ENCODE measurements at places on chromosomes 5 and 9.
A peak's percentile ranks its signal among the peaks of the same experiment; 100 is the strongest.

GRCh38 chr9:132077881-132078698 lies 1.6 kb downstream of the MED27 start:
- peak; percentile 31 for DNase-seq

- DNase-seq = no peak
Observed at GRCh38 chr9:38018241-38018957, 50.6 kb downstream of the SHB start.

DNA sequence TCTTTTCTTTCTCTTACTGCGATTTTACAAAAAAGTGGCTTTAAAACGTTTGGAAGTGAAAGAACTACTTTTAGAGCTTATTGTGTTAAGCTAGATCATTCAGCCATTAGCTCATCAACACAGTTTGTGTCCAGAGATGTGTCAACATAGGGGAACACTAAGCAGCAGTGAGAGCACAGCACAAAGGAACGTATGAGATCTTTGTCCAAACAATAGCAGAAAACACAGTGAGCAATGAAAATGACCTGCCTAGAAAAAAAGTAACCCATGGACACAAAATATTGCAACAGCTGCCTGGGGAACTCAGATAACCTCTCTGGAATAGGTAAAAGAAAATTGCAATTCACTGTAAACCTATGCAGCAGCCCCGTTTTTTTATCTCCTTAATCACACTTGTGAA lies 372.5 kb downstream of the ARHGEF28 start:
- no peak for DNase-seq

- DNase-seq = no peak
Observed at GRCh38 chr9:2260417-2261306, 245.5 kb downstream of the SMARCA2 start.

DNA sequence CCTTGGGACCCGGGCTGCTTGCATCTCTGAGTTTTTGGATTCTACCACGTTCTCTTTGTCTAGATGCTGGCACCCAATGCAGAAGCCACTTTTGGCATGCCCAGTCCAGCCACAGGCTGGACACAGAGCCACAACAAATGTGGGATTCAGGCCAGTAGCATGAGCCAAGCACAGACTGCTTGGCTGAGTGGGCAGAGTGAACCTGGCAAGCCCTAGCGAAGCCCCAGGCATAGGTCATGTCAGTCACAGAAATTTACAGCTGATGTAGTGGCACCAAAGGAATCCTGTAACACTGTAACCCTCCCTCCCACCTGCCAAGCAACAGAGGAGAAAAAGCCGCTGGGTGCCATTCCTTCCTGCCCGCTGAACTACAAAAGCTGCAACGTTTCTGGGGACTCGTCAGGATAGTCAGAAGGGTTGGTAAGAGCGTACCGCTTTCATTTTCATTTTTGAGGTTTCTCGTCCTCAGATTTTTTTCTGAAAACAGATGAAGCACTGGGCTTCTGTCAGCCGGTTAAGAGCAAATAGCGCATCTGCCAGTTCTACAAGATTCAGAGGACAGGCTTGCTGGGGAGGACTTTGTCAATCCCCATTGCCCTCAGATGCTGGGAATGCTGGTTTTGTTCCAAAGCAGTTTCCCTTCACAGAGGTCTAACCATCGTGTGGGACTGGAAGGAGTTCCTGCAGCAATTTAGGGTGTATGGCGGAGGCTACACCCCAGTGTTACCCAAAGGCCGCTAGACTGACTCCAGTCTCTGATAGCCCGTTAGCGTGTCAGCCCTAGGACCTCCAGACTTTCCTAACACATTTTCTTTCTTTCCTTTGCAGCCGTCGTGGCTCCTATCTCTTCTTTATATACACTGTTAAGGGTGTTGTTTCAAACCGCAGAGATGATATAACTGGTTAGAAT lies 399.0 kb downstream of the HTR1A start:
- DNase-seq = no peak

GRCh38 chr5:14776602-14777001 lies 95.0 kb downstream of the ANKH start:
- no peak for DNase-seq

DNA sequence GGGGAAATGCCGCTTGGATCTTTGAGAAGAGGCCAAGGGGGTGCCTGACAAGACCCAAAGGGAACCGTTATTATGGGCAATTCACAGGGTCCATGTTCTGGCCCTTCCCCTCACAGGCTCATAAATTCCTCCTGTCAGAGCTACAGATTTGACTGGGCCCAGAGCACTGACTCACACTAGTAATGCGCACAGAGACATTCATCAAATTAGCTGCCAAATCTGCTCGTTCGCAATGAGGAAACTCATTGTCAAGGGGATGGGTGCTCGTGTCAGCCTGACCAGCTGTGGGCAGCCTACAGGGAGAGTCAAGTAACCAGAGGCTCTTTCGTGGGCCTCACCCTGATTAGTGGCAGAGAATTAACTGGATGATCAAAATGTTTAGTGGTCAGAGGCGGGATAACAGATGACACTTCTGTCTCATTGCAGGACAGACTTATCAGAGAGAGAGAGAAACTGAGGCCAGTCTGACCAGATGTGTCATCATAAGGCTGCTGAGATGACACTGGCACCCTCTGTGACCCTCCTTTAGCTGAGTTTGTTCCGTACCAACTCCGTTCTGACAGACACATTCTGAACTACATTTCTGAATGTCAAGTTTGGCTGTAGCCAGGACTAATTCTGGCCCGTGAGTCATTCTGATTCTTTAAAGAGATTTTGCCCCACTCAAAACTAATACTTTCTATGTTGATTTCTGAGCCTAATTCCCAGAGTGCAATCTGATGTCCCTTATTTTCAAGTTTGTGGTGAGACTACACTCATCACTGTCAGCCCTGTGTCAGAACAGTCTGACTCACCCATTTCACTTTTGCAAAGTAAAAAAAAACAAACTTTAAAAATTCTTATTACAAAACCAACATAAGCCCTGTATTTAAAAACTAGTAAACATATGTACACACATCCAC lies 377.1 kb downstream of the ACTL7B start:
- peak; percentile 5 for DNase-seq

DNA sequence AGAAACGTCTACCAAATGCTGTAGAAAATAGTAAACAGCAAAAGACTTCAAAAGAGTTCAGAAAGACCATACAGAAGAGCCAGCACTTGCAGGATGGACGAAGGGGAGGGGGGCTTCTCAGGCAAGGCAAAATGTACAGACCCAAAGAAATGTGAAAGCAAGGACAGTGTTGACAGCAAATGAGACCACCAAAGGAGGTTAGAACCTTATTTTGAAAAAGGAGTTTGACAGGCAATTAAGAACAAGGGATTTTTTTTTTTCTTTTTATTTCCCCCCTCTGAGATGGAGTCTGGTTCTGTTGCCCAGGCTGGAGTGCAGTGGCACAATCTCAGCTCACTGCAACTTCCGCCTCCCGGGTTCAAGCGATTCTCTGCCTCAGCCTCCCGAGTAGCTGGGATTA lies 223.2 kb downstream of the EFNA5 start:
- DNase-seq = no peak

DNA sequence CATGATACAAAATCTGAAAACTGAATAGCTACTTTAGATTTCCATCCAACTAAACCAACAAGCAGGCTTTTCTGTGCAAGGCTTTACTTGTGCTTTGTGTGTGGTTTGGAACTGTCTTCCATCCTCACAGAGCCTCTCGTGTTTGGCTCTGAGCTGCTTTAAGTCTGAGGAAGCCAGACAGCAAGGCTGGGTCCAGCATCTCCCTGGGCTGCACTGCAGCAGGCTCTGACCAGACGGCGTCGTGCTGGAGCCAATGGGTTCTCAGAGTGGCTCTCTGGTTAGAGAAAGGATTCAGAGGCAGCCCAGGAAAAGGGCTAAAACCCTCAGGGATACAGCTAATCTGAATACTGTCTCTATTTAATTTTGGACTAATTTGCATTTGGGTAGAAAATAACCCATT lies 207.9 kb upstream of the EFNA5 start:
- peak; percentile 50 for DNase-seq

DNA sequence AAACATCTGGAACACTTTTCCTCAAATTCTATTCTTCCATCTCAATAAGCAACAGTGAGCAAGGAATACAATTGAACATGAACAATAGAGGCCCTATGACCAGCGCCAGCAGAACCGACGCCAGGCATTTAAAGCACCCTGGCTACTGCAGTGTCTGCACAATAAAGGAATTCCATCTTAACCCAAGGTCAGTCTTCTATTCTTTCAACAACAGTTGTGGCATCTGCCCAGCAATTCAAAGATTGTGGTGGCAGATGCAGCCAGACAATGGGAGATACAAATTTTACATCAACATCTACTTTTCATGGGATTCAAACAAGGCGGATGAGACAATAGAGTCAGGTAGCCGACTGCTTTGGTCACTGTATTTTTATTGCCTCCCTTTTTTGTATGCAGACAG lies 65.9 kb downstream of the ELL2 start:
- no peak for DNase-seq

DNA sequence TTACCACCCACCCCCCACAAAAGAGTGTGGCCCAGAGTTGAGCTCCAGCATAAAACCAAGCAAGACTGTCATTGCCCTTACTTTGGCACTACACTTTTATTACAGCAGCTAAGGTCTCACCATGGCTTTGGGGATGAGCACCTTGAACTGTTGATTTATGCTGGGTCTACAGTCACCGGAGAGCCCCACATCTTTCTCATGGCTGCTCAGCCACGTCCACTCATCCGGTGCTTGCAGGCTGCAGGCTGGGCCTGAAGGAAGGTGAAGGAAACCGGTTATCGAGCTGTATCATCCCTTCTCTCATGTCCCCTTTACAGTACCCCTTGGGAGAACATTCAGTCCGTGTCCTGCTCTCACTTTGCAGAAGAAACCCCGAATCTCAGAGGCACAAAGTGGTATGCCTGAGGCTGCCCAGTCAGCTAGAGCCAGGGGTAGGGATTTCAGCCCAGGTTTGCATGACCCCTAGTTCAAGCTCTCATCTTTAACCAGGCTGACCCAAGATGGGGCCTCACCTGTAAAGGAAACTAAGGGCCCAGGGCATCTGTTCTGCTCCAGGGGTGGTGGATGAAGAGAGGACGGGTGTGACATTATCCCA lies 11.6 kb downstream of the TMOD1 start:
- DNase-seq = no peak

- DNase-seq = no peak
Observed at GRCh38 chr5:119359737-119360413, 4.1 kb downstream of the TNFAIP8 start.

- DNase-seq = peak; percentile 15
Observed at GRCh38 chr5:132427281-132428146, 58.0 kb downstream of the SLC22A5 start.

- DNase-seq = no peak
Observed at GRCh38 chr9:108073823-108074222, 584.3 kb upstream of the KLF4 start.

- no peak for DNase-seq
Observed at GRCh38 chr9:77712533-77713130, 64.5 kb upstream of the GNA14 start.

GRCh38 chr5:72523960-72524582 lies 16.9 kb upstream of the ZNF366 start:
- no peak for DNase-seq

DNA sequence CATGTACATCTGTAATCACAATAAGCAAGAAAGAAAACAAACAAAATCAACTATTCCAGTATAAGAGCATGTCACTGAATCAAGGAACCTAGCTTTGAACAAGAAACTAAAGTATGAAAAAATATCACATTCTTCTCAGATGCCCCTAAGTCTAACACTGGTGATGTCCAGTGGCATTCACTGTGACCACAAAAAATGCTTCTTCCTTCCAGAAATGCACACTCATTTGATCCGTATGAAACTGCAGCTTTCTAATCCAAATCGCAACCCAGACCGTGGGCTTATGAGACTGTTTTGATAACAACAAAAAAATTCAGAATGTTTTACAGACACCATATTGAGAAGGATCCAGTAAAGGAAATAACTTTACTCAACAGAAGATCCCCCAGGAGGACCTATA lies 320.1 kb upstream of the TARS1 start:
- no peak for DNase-seq

- DNase-seq = no peak
Observed at GRCh38 chr5:141135030-141135717, at the start of gene PCDHB5. PCDHB5 (plus strand) TSS chr5:141135206; CDS start chr5:141135435, 229 bp downstream.

GRCh38 chr9:9489183-9489582 lies 1123.6 kb downstream of the PTPRD start:
- DNase-seq = no peak

DNA sequence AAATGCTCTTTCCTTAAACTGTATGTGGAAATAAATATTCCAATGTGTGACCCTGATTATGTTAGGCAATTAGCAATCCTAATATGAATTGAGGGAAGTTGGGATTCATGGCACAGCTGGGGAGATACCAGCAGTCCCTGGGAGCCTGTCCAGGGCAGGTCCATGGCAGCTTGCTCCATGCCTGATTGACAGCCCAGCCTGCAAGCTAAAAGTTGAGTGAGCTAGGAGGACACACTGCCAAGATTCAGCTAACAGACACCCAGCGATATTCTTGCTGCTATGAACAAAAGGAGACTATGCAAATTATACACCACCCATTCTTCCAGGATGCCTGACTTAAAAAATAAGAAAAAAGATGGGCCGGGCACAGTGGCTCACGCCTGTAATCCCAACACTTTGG lies 6.2 kb downstream of the TGFBI start:
- no peak for DNase-seq
